ENCODE measurements at places on chromosomes 3 and 15.

DNA sequence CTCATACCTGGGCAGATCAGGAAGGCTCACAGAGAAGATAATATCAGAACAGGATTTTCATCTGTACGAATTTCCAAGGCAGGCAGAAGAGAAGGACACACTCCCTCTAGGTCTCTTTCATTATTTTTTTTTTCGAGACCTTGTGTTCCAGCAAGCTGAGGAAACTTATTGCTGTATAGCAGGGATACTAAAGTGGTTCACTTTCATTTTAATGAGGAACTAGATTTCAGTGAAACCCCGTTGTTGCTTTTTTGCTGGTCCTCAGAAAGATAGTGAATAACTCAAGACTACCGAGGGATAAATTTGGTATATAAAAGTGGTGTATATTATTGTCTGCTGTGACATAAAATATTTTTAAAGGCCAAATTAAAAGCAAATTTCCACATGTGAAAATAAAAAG lies 24.6 kb downstream of the MEIS2 start:
- DNase-seq = no peak

- DNase-seq = no peak
Measured at GRCh38 chr3:99498550-99499234, 139.7 kb upstream of the COL8A1 start.

DNA sequence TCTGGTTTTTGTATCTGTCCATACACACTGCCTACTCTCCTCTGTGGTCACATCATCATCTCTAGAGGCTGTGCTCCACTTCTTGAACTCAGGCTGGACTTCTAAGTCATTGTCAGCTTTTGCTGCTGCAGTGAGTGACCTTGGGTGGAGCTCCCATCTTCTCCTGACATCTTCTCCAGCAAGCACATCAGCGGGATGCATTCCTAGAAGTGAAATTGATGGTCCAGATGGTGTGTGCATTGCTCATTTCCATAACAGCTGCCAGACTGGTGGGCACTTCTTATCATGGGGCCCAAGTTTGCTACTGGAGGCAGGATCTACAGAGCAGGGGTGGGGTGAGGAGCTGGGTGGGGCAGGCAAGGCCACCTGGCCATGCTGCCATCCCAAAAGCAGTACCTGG lies 109.9 kb downstream of the DNAJB8 start:
- DNase-seq = no peak

- no peak for DNase-seq
Measured at GRCh38 chr3:123595396-123596180, 10.7 kb upstream of the HACD2 start.

DNA sequence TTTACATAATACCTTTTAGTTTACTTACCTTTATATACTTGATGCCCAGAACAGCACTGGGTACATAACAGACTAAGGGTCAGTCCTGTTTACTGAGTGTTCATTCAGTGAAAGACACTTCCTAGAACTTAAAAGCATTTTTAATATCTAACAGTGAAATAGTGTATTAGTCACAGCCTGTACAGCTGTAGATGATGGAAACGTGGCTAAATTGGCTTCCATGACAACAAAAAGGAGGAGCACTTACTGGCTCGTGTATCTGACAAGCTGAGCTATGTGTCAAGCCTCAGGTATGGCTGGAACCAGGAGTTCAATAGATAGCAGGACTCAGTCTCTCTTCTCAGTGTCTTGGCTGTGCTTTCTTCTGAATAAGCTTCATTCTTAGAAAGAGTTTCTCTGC lies 40.2 kb downstream of the CMTM8 start:
- no peak for DNase-seq

- no peak for DNase-seq
Measured at GRCh38 chr3:47411696-47412452, 31.1 kb downstream of the PTPN23 start.

DNA sequence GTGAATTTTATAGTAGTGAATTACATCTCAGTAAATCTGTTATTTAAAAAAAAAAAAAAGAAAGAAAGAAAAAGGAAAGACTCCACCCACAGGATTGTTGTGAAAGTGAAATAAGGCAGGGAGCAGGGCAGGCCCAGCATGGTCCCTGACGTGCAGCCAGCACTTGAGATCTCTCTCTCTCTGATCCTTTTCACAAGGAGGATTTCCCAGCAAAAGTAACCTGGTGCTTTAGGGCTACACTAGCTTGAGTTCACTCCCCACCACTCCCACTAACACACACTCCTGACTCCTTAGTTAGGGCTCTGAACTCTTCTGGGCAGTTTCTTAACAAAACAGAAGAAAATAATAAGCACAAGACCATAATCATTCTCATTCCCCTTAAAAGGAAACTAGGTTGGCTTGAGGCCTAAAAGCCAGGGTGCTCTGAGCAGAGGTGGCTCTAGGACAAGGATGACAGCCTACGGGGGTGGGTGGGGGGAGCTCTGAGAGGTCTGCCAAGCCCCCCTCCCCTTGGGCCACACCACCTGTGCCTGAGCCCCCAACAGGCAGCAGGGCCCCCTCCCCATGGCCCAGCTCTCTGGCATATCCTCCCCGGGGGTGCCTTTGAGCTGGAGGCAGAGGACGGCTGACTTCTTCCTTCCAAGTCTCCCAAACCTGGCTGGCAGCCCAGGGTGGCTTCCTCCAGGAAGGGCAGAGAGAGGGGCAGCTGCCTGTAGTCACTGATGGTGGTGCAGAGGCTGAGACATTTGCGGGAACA lies 856 bp downstream of the TMEM40 start:
- no peak for DNase-seq
